KBM-7 (cell line): ENCODE measurements at places on chromosomes 1 and 21.

GRCh38 chr21:42025376-42026081 lies 15.4 kb upstream of the ZBTB21 start:
- DNase-seq, result no peak

DNA sequence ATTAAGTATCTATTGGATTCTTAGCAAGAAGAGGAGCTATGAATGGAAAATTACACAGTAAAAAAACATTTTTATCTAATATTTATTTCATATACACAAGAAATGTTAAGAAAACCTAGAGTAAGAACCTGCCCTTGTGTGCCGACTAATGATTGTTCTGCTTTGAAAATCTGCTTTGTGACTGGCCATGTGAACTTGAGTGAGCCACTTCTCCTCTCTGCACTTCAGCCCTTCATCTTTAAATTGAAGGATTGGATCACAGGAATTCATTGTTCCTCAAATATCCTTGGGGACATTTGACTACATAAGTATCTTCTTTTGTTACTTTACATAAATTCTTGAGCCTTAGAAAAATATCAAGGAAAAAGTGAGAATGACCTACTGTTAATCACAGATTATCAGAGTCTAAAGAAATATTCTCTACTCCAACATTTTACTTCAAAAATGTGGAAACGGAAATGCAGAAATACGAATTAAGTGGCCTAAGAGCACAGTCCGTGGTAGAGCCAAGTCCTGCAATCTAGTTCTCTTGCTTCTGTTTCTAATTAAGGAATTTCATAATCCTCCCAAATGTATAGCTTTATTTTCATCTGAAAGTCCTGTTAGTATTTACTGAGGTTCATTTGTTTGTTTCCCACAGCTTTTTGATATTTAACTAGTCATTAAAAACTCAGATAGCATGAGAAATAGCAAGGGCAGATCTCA lies 46.3 kb upstream of the SAMSN1 start:
- no peak for DNase-seq

GRCh38 chr1:170261669-170262068 lies 115.9 kb downstream of the NTMT2 start:
- no peak for DNase-seq

- no peak for DNase-seq
These were observed 213.5 kb upstream of the PTGFR start for GRCh38 chr1:78277253-78277652.

- DNase-seq, result no peak
These were observed 37.5 kb downstream of the EDN2 start for GRCh38 chr1:41446851-41447610.

- DNase-seq, result no peak
These were observed 230.1 kb downstream of the DUSP10 start for GRCh38 chr1:221511797-221512196.
